LNCaP clone FGC (cell line): ENCODE measurements at places on chromosomes 3 and 15.

DNA sequence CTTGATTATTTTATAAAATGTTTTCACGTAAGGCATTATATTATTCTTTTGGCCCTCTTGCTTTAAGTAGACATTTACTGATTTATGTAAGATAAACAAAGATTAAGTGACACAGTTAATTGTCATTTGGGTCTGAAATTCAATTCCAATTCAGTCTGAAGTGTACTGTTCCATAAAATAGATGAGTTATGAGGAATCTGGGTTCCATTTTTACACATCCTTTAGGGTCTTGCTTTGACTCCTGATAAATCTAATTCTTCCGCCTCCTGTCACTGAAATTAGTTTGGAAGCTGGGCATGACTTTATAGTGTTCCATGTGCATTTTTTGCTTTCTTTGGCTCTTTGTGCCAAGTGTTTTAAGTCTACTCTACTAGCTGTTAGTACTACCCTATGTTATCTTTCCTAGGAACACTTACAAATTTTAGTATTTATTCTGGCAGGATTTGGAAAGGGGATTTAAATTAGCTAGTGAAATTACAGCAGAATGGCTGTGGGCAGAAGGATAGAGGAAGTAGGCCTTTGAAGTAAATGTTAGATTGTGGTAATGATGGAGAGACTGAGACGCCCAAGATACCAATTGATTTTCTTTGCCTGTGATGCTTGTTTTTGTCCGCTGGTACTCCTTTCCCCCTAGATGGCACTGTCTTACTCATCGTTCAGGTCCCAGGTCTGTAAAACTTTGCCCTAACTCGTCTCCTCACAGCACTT lies 14.3 kb downstream of the ARL8B start:
- DNase-seq: no peak

DNA sequence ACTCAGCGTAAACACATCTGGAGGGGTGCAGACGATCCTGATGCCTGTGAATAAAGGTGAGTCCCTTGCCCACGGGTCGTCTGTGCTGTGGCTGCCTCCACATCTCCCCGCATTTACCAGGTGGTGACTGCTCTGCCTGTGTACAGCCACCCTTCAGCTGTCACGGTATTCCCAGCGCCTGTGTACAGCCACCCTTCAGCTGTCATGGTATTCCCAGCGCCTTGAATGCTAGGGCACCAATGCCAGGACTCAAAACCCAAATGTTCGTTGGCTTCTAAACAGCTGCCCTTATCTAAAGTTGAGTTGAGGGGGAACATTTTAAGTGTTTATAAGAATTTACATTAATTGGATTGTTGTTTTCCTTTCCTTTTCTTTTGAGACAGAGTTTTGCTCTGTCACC lies 27.4 kb downstream of the MAP6D1 start:
- no peak for DNase-seq

DNA sequence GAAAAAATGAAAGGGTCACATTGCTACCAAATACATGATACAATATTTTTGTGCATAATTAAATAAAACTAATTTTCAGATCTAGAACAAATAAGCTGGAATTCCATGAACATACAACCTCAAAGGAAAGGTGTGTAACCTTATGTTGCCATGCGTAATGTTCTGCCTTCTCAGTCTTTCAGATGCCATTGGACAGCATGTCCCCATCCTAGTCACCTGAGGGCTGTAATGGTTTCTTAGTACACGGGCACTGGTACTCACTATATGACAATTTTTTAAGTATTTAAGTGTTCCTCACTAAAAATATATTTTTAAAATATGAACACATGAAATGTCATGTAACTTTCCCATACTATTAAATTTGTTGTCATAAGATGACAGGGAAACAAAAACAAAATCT lies 24.1 kb downstream of the NEK10 start:
- DNase-seq: no peak

GRCh38 chr3:184415203-184415490 lies 35.3 kb downstream of the CHRD start:
- DNase-seq: no peak

- DNase-seq: no peak
These were observed 27.1 kb upstream of the GALNT15 start for GRCh38 chr3:16147220-16147994.

DNA sequence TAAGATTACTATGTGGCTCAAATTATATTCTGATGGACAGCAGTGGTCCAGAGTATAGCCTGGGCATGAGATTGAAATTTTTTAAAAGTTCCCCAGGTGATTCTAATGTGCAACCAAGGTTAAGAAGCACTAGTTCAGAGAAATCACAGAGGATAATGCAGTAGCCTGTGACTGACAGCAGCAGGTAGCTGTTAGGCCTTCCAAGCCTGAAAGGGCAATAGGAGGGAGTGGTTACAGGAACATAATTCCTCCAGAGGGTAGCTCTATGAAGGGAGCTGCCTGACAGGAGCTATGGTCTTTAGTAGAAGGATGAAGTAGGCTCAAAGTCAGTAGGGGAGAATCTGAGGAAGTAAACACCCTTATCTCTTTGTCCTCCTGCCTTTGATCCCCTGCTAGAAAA lies 342.9 kb upstream of the PPP2R3A start:
- DNase-seq: no peak

GRCh38 chr3:139559541-139559940 lies 20.0 kb upstream of the RBP1 start:
- DNase-seq: no peak

GRCh38 chr15:95202569-95203349 lies 971.4 kb downstream of the MCTP2 start:
- DNase-seq: no peak

- no peak for DNase-seq
These were observed 34.5 kb downstream of the SLC4A7 start for GRCh38 chr3:27449530-27450150.

DNA sequence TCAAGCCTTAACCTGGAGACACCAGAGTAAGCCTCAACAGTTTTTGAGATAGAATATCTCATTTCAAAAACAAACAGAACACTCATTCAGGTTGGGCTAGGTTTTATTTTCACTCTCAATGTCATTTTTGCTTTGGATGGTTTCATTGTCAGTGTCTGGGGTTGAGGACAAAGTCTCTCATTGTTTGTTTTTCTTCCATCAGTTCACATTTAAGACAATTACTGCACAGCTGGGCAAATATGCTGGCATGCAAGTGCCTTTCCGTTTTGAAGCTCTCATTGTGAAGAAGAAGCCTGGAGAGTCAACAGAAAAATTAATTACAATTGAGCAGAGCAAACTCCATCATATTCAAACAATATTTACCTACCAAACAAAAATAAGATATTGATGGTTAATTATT lies 1050.0 kb downstream of the TBL1XR1 start:
- DNase-seq: peak; percentile 92

DNA sequence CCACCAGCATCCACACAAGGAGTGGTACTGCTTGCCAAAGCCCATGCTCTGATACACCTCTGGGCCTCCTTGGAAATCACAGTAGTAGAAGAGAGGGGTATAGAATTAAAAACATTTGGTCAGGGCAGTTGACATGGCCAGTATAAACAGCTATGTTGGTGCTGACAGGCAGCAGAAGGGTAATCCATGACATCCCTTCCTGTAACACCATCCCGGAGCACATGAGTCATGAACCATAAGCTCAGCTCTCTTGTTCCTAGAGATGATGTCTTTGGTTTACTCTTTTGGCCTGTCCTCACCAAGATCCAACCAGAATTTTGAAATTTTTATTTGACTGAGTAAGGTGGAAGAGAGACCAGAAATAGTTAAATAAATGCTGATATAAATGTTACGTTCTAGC lies 132.6 kb upstream of the CTDSPL start:
- no peak for DNase-seq

DNA sequence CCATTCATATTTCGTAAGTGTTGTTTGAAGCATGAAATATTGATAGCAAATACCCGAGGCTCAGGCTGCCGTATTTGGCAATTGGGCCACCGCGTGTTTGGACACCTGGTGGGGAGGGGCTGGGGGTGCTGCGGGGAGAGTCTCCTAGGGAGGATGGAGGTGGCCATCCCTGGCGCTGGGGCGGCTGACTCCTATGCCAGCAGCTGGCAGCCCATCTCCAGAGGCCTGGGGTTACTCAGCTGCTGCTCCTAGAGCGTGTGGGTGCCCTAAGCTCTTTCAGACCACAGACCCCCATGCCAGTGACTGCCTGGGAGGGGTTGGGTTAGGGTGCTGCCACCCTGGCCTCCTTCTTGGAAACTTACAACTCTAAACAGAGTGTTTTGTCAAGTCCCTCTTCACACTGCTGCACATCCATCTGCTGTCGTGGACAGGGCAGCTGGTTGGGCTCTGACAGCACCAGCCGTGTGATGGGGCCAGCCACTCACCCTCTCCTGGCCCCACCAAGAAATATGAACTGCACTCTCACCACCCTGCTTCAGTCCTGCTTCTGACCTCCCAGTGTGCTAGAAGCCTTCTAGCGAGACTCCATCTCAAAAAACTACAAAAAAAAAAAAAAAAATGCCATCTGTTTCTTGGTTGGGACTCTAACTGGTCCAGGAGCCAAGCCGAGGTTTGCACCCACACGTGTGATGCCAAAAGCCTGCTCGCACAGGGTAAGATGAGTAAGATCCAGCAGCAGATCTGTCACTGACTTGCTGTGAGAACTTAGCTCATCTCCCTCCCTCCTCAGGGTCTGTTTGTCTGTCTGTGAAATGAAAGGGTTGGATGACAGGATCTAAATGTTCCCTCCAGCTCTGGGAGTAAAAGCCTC lies 156.2 kb downstream of the MEGF11 start:
- no peak for DNase-seq

- no peak for DNase-seq
These were observed 316.6 kb downstream of the CGGBP1 start for GRCh38 chr3:87742250-87742649.

DNA sequence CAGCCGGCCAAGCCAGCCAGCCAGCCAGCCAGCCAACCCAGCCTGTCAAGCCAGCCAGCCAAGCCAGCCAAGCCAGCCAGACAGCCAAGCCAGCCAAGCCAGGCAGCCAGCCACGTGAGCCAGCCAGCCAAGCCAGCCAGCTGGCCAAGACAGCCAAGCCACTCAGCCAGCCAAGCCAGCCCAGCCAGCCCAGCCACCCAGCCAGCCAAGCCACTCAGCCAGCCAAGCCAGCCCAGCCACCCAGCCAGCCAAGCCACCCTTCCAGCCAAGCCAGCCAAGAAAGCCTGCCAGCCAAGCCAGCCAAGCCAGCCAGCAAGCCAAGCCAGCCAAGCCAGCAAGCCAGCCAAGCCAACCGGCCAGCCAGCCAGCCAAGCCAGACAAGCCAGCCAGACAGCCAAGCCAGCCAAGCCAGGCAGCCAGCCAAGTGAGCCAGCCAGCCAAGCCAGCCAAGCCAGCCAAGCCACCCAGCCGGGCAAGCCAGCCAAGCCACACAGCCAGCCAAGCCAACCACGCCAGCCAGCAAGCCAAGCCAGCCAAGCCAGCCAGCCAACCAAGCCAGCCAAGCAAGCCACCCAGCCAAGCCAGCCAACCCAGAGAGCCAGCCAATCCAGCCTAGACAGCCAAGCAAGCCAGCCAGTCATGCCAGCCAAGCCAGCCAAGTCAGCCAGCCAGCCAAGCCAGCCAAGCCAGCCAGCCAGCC lies 199.5 kb downstream of the GOLGA6L6 start:
- DNase-seq: no peak

DNA sequence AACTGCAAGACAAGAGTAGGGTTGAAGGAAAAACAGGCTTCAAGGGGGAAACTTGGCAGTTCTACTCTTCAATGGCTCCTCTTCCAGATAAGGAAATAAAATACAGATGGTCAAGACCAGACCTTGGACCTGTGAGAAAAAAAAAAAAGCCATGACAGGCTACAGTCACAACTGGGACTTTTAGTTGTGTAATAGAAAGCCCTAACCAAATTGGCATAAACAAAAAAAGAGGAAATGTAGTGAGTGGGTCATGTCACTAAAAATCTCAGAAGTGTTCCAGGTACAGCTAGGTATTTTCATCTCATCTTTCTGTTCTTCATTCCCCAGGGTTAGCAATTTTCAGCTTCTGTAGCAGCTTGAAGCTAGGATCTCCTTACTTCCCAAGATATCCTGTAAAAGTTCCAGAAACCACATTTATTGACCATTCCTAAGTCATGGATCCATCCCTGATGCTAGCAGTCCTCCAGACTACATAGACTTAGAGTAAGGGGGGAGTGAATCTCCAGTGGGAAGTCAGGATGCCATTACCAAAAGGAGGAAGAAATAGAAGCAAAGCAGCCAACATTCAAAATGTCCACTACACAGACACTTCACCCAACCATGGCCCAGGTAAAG lies 61.0 kb upstream of the CSTA start:
- DNase-seq: no peak

DNA sequence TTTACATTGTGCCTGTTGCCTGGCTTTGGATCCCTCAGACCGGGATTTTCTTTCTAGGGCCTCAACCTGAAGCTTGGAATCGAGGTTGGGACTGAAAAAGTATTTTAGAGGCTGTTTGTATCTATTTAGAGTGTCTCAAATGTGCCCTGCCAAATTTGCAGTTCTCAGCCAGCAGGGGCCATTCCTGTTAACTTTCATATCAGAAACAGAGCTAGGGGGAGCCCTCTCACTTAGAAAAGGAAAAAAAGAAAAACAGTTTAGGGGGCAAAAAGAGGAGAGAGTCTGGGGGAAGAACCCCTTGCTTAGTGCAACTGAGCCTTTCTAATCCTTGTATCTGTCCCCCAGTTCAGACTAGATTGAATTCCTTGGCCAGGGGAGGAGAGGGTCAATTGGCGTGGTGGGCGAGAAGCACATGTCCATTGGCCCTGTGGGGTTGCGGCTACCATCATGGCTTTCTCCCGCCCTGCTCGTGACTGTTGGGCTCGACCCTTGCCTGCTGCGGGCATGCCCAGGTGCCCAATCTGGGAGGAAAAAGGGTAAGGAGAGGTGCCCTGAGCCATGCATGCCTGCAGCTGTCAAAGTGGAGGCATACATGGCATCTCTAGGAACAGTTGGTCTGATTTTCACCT lies 101.6 kb downstream of the CFAP44 start:
- no peak for DNase-seq

DNA sequence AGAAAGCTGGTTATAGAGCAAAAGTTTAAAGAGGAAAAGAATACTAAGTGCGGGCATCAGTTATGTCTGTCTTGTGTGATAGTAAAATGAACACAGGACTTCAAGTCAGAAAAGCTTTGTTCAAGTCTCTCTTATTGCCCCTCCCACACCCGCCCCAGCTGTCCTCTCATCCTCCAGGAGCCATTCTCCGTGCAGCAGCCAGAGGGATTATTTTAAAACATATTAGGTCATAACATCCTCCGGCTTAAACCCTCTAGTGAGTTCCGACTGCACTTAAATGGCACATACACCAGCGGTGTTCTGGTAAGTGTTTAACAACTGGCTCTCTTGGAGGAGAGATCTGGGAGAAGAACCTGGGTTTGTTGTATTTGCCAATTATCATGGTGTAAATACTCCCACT lies 104.8 kb upstream of the TNFAIP8L3 start:
- DNase-seq: no peak

- DNase-seq: peak; percentile 87
These were observed 110.0 kb downstream of the AQP9 start for GRCh38 chr15:58247855-58248842.

GRCh38 chr15:81097890-81098280 lies 36.2 kb upstream of the CFAP161 start:
- no peak for DNase-seq

- DNase-seq: no peak
These were observed 32.2 kb downstream of the VEPH1 start for GRCh38 chr3:157471064-157471463.
